ENCODE measurements at places on chromosomes 1 and 21.

GRCh38 chr1:149997585-149998262 is 12.8 kb downstream of the OTUD7B start:
- peak; percentile 93 for DNase-seq

GRCh38 chr1:107362468-107363140 is 221.8 kb downstream of the NTNG1 start:
- DNase-seq, result no peak

DNA sequence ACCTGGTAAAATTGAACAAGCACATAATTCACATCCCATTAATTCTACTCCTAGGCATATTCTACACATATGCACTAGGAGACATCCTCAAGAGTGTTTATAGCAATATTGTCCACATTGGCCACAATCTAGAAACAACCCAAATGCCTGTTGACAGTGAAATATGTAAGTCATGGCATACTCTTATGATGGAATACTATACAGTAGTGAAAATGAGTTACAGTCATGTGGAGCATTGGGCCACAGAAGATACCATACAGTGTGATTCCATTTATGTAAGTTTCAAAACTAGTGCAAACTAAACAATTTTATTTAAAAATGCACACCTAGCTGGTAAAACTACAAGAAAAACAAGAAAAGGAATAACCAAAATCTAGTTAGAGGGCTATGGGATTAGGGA is 19.1 kb downstream of the CHIT1 start:
- no peak for DNase-seq

DNA sequence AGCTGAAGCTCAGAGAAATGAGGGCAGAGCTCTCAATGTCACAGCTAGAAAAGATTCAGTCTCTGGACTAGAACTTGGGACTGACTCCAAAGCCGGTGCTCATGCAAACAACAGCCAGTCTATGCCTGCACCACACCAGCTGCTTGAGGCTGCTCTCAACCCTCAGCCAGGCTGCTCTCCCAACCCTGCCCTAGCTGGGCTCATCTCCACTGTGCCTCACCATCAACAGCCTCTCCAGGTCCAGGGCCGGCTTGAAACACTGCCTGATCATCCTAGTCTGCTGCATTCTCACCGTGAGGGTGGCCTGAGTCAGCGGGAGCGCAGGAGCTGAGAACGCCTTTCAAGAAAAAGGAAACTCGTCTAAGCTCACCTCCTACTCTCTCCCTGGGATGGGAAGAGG is 94.5 kb downstream of the PTPRU start:
- no peak for DNase-seq

- no peak for DNase-seq
Observed at GRCh38 chr1:198096390-198096789, 60.4 kb upstream of the NEK7 start.

- DNase-seq, result no peak
Observed at GRCh38 chr1:232688398-232688797, 58.5 kb upstream of the SIPA1L2 start.

GRCh38 chr1:231724876-231725647 is 98.5 kb downstream of the DISC1 start:
- peak; percentile 72 for DNase-seq

- peak; percentile 25 for DNase-seq
Observed at GRCh38 chr21:43369124-43369523, 57.8 kb downstream of the SIK1 start.

- peak; percentile 34 for DNase-seq
Observed at GRCh38 chr1:221511797-221512196, 230.1 kb downstream of the DUSP10 start.
